ENCODE measurements at places on chromosomes 4 and X. TPM values are rescaled to one million over a fixed set of nuclear protein-coding genes. Genes with fewer than 3 reads are reported as not detected.

Gene CT45A2
- total RNA-seq, result not detected

GRCh38 chr4:83223781-83224180 is 60.8 kb downstream of the COQ2 start:
- no peak for DNase-seq

DNA sequence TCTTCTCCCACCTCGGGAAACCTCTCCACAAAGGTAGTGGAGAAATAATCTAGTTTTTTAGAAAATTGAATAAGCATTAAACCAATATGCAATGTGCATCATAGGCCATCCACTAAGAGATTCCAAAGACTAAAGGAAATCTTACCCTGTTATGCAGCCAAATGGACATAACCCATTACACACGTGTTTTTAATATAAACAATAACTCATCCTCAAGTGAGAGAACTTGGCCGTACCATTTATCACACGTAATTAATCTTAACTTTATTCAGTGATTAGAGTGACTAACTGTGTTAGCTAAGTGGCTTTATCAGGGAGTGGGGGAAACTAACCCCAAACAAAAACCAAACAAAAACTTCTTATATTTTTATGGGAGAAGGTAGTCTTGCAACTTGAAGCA is 57.8 kb downstream of the AFM start:
- no peak for DNase-seq

DNA sequence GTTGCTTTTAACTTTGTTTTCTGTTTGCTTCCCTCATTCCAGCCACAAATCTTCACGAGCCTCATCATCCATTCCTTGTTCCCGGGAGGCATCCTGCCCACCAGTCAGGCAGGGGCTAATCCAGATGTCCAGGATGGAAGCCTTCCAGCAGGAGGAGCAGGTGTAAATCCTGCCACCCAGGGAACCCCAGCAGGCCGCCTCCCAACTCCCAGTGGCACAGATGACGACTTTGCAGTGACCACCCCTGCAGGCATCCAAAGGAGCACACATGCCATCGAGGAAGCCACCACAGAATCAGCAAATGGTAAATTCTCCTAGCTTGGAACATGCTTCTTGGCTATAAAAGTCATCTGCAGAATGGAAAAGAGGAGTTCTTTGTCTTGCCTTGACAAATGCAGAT is 12.6 kb downstream of the AMTN start:
- DNase-seq, result no peak

- no peak for DNase-seq
These were observed 311.4 kb downstream of the MAPK10 start for GRCh38 chr4:86048426-86048825.

GRCh38 chrX:16999275-16999674 is 52.8 kb downstream of the REPS2 start:
- no peak for DNase-seq

- DNase-seq, result no peak
These were observed 120.3 kb upstream of the USP9X start for GRCh38 chrX:40964633-40965586.

- DNase-seq, result no peak
These were observed 862.2 kb upstream of the FTHL17 start for GRCh38 chrX:31934015-31934414.

- DNase-seq, result no peak
These were observed 96.6 kb downstream of the EFHC2 start for GRCh38 chrX:44246826-44247225.

Gene BANK1
- 0.96 TPM for total RNA-seq

Gene QDPR
- 24.0 TPM for total RNA-seq

DNA sequence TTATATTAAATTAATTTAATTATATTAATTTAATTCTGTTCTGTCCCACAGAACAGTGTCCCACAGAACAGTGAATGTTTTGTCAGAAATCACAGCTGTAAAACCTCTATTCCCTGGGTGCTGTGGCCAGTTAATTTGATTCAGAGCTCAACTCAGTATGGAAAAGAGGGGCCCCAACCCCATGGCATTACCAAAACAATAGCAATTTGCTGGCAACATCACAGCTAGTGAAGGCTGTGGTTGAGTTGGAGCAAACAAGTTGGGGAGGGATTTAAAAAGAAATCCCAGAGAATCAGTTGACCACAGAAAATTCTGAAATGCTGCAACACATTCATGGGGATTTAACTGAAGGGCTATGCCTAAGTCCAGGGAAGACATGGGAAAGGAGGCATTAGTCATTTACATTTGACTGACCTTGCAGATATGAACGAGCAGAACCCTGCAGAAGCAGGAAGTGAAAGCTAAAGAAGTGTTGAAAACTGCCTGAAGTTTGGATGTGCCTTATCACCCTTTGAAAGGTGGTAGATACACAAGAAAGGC is 30.1 kb downstream of the PDHA2 start:
- DNase-seq, result no peak

DNA sequence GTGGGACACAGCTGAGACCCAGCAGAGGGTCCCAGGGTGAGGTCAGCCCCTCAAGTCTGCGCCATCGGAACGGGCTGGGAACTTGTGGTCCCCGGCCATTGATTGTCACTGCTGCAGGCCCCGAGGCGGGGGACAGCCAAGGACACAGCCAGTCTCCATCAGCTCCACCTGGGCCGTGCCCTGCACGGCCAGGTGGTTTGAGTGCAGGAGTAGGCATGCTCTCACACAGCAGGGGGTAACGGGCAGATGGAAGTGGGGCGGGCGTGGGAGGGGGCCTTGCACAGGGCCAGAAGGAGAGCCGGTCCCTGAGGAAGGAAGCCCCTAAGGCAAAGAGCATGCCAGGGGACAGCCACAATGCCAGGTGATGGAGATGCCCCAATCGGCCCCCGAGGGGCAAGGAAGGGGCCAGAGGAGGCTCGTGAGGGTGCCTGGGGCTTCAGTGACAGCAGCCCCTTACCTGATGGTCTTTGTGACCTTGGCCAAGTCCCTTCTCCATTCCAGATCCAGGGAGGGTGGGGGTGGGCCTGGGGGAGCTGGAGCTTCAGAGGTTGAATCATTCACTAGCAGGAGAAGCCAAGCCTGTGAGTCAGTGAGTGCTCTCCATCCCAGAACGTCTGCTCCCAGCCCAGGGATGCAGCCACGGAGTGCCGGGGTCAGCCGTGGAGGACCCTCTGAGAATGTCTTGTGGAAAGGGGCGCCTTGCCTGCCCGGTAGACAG is 2.3 kb downstream of the ATP2B3 start:
- DNase-seq, result peak; percentile 10

Gene RASL11B
- 0.67 TPM for total RNA-seq

GRCh38 chr4:136103616-136104015 is 1428.7 kb downstream of the PCDH18 start:
- no peak for DNase-seq

DNA sequence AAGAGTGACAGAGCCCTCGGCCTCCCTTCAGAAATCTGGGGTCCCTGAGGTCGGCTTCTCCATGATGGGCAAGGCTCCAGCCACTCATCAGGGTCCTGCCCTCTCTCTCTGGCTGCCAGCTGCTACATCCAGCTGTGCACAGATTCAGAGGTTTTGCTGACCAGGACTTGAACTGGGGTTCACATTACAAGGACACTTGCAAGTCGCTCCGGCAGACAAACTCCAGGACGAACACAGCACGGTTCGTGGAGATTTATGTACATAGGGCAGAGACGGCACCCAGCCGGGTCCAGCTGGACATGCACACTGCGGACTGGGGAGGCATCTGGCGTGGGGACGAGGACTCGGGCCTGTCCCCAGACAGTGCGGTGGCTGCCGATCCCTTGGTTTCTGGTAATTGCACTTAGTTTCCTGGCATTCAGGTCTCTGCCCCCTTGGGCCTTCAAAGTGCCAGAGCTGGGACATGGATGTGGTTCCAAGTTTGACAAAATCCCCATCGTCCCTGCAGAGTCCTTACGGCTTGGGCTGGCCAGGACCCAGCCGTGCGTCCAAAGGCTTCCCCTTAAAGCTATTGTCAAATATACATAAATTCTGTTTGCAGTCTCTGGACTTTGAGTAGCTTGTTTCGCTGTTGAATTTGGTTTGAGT is 6.2 kb upstream of the C4orf50 start:
- no peak for DNase-seq

Gene NLGN3
- 0.34 TPM for total RNA-seq

Gene FABP2
- total RNA-seq, result not detected

Gene GABRG1
- total RNA-seq, result not detected

Gene EGF
- 0.21 TPM for total RNA-seq

Gene UGT2B17
- not detected for total RNA-seq

GRCh38 chrX:1169189-1169588 is 43.3 kb downstream of the CRLF2 start:
- DNase-seq, result no peak

GRCh38 chrX:34918856-34919255 is 23.7 kb upstream of the FAM47B start:
- DNase-seq, result peak; percentile 9

DNA sequence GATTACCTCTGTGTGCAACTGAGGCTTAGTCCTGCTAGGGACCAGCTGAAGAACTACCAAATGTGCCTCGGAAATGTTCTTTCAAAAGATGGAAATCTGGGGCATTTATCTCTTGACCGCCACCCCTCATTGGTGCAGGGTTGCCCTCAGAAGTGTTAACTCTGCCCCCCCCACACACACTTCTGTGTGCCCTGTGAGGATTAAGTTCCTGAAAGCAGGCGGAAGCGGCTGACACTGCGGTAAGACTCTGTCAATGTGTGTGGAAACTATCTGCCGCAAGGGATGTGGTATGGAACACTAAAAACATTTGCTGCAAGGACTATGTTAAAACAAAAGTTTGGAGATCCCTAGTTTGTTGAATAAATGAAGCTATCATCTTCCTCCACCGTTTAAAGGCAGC is 106.9 kb upstream of the NDP start:
- no peak for DNase-seq

DNA sequence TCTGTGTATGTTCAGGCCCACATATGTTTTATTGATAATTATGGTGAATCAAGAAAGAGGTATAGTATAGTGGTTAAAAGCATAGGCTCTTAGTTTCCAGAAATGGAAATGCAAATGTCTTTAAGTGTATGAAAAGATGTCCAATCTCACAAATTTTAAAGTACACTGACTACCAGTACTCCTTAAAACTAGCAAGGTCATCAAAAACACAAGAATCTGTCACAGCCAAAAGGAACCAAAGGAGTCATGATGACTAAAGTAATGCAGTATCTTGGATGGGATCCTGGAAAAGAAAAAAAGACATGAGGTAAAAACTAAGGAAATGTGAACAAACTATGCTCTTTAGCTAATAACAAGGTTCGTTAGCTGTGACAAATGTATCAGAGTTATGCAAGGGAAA is 661 bp upstream of the RBM41 start:
- no peak for DNase-seq

- DNase-seq, result no peak
These were observed 7.2 kb upstream of the CCSER1 start for GRCh38 chr4:90120037-90120436.

GRCh38 chr4:117249333-117249732 is 164.0 kb upstream of the TRAM1L1 start:
- DNase-seq, result no peak

- no peak for DNase-seq
These were observed 14.7 kb upstream of the EPGN start for GRCh38 chr4:74293558-74293957.

DNA sequence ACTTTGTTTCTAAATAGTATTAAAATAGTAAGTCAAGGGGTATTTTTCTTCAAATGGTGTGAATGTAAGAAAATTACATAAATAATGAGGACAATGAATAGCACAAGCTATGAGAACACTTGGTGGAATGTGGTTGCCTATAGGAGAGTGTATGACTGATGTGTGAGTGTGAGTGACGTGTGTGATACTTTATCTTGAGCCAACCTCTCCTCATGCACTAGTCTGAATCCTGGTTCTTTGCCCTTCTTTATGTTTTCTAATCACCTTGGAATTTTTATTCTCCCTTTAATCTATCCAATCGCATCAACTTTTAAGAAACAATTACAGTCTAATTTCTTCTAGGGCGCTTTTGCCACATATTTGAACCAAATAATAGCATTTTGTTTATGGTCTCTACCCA is 98.2 kb downstream of the YIPF7 start:
- DNase-seq, result no peak

DNA sequence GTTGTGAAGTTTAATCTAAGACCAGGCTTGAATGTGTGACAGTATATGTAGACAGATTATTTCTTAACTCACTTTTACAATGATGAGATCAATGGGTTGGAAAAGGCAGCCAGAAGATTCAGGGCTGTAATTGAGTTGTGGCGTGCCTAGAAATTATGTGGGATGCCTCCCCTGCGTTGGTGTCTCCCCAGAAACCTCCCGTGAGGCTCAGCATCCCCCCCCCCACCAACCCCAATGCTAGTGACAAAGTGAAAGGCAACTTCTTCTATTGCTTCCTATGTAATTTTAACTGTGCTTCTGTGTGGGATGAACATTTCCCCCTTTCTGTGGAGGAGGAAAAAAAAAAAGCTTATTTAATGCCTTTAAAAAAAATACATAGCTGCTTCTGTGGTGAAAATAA is 297.9 kb downstream of the ARHGAP10 start:
- DNase-seq, result no peak

DNA sequence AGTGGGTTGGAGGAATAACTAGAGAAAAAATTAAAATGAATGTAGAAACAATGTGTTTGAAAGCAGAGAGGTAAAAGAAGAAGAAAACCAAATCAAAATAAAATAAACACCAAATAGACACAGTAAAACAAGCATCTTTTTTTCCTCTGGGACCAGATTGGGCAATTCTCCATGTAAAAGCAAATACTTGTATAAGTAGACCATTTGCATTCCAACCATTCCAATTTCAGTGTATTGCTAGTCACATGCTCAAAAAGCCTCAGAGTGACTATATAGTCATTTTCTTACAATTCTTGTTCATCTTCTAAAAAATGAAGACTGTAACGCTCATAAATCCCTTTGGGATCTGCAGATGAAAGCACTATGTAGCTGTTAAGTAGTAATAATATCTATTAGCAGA is 969.5 kb downstream of the PCDH18 start:
- DNase-seq, result no peak

DNA sequence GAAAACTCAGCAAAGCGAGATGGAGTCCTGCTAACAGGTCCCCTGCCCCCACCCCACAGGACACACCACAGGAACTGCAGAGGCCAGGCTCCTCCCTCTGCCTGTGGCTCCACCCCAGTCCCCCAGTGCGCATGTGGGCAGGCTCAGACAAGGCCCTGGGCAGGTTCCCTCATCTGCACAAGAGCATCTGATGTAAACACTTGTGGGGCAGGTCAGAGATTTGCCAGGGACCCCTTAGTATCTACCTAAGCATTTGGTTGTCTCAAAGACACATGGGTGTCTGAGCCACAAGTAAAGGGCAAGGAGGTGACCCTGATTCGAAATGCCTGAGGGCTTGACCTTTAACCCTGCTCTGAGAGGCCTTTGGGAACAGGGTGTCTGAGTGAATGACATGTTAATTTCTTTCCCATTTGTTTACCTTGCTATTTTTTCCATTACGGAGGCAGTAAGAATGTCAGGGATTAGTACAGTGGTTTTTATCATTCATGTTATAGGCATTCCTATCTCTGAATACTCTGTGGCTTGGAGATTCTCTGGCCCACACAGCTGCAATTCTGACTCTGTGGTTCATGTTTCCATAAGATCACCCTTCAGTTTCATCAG is 85.3 kb downstream of the ZNF518B start:
- DNase-seq, result no peak

DNA sequence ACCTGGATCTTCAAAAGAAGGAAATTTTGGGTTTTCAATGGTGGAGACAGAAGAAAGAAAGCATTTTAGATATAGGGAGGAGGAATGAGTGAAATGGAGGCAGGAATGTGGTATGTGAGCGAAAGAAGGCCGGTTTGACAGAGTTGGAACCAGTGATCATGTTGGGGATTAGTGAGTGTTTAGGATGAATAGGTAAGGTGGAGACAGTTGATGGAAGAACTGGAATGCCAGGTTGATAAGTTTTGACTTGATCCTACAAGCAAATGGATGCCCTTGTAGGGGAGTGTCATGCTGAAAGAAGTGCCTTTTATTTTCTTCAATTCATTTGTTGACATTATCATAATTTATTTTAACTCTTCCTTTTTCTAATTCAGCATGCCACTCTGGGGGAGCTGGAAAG is 207.8 kb upstream of the AMOT start:
- DNase-seq, result no peak
